ENCODE measurements at places on chromosomes 2 and 18. TPM values are rescaled to one million over a fixed set of nuclear protein-coding genes. Genes with fewer than 3 reads are reported as not detected.

Gene DLX1
- 0.18 TPM for total RNA-seq

- no peak for DNase-seq
Measured at GRCh38 chr2:199744260-199744659, 106.7 kb downstream of the FTCDNL1 start.

Gene AGXT
- 1.6 TPM for total RNA-seq

- DNase-seq: no peak
Measured at GRCh38 chr18:8660316-8660715, 45.0 kb upstream of the MTCL1 start.

GRCh38 chr2:191635333-191636234, 42.4 kb upstream of the NABP1 start:
- DNase-seq: no peak

Gene ANKRD62
- not detected for total RNA-seq

Gene CLEC4F
- not detected for total RNA-seq

GRCh38 chr2:163794635-163795034, 58.8 kb upstream of the FIGN start:
- no peak for DNase-seq

Gene VWA3B
- total RNA-seq: not detected

DNA sequence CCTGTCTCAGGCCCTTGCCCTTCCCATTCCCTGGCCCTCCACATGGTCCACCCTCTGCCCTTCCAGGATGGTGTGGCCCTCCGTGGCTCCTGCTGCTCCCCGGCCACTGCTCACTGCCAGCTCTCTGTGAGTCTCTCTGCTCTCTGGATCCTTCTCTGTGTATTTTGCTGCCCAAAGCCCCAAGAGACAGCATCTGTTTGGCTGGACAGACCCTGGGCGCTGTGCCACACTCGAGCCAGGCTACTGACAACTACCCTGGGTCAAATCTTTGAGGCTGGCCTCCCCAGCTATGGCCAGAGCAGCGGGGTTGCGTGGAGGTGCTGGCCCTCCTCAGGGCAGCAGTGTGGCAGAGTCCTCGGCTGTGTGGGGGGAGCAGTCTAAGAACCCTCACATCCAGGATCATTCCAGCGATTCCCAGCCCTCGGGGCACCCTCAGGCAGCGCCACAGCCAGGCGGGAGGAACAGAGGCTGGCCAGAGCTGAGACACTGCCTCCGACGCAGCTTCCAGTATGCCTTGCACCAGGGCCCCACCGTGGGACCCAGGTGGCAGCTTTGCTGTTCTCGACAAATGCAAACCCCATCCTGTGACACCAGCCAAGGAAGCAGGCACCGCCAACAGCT, 139.4 kb upstream of the GLI2 start:
- no peak for DNase-seq

- DNase-seq: no peak
Measured at GRCh38 chr2:149814049-149814448, 226.5 kb upstream of the MMADHC start.

DNA sequence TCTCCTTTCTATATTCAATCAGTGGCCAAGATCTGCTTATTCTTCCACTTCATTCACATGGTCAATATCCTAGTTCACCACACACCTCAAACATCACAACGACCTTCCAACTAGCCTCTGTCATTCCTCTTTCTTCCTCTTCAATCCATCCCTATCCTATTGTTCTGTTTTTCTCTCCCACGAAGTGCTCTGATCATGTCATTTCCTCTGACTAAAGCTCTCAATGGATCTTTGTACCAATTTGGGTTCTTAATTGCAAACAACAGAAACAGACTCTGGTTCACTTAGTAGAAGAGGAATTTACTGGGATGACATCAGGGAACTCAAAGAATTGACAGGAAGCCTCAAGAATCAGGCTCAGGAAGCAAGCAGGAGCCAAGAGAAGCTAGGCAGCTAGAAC, 23.5 kb downstream of the WNT10A start:
- DNase-seq: no peak

DNA sequence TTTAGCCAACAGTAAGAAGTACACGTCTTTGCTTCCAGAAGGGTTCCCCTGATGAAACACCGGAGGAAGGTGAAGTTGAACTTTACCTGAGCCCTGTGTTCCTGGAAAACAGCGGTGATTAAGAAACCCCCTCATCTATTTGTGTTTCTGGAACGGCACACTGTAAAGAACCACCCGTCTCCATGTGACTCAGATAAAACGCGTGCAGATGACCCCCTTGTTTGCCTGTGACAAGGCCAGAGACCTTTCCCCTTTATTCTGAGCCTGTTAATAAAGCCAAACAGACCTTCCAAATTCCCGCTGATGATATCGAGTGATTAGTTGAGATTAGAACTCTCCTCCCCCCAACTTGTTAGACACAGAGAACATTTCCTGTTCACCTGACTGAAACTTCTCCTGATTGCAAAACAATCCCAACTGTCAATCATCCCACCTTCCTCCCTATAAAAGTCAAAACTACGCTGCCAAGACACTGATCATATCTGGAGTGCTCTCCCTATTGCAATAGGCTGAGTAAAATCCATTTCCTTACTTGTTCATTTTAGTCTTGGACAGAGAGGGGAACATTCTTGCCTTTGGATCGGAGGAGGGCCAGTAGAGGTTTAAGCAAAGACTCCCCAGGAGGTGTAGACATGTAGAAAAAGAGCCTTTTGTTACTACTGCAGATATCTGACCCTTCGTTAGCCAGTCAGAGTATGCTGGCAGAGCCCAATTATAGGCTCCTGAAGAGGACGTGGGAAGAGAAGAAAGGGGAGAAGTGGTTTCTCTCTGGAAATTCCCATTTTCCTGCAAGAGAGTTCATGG, 914 bp upstream of the IWS1 start:
- DNase-seq: peak; percentile 91

Gene CXCR1
- total RNA-seq: not detected

- DNase-seq: peak; percentile 75
Measured at GRCh38 chr2:161946489-161947107, 127.4 kb downstream of the DPP4 start.

Gene CFAP65
- not detected for total RNA-seq

DNA sequence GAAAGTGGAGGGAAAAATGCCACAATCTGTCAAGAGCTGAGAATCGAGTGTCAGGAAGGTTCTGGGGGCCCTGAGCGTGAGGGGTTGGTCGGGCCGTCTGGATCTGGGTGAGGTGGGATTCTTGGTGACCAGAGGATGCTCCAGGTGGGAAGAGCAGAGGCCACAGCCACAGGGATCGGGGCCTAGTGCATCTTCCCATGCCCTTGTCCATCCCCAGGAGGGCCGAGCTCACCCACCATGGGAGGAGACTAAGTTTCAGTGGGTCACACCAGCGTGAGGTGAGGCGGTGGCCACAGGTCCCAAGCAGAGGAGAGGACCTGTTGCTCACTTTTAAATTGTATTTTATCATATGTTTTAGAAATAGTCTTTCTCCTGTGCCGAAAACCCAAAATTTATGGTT, 70.0 kb downstream of the TMEM18 start:
- no peak for DNase-seq

Gene SERPINB10
- not detected for total RNA-seq

- DNase-seq: peak; percentile 50
Measured at GRCh38 chr2:191637182-191638078, 40.5 kb upstream of the NABP1 start.

Gene HOXD4
- not detected for total RNA-seq

- no peak for DNase-seq
Measured at GRCh38 chr2:74063486-74063885, 78.8 kb downstream of the TET3 start.

Gene RAB1A
- total RNA-seq: 89.5 TPM

- no peak for DNase-seq
Measured at GRCh38 chr2:226001716-226002115, 602.2 kb downstream of the NYAP2 start.

Gene ATOH8
- 2.3 TPM for total RNA-seq

Gene SCN1A
- total RNA-seq: not detected

Gene IL1R1
- 0.61 TPM for total RNA-seq

GRCh38 chr2:152468899-152469692, 134.1 kb downstream of the FMNL2 start:
- no peak for DNase-seq

- DNase-seq: no peak
Measured at GRCh38 chr2:74332550-74333174, 10.6 kb downstream of the SLC4A5 start.

Gene ADGRF3
- total RNA-seq: 0.28 TPM

GRCh38 chr2:225031599-225031998, 10.7 kb downstream of the DOCK10 start:
- DNase-seq: no peak

DNA sequence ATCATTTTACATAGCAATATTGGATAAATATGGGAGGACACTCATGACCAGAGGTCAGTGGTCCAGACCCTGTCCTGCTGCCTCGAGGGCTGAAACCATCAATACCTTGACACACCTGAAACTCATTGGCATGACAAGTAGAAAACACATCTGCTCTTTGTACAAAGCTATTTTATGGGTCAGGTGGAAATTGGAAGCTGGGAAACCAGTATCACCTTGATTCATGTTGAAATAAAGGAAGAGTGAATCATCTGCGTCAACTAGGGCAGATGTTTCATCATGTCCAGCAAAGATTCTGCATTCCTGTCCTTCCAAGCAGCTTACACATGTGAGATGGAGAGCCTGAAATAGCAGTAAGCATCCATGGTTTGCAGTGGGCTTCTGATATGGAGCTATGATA, 80.0 kb upstream of the ERBB4 start:
- no peak for DNase-seq

Gene SERPINB4
- total RNA-seq: not detected

Gene SCN3A
- not detected for total RNA-seq

DNA sequence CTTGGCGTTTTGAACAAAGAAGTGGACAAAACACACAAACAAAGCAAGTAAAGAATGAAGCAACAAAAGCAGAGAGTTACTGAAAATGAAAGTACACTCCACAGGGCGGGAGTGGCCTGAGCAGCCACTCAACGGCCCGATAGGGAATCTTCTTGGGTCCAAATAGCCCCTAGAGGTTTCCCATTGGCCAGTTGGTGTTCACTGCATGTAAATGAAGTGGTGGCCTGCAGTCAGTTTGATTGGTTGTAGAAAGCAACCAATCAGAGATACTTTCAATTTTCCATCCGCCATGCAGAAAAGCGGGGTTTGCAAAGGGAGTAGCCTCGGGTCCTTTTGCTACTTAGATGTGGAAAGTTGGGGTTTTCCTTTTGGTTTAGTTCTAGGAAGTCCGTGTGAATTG, 31.6 kb downstream of the CYBRD1 start:
- DNase-seq: peak; percentile 73

DNA sequence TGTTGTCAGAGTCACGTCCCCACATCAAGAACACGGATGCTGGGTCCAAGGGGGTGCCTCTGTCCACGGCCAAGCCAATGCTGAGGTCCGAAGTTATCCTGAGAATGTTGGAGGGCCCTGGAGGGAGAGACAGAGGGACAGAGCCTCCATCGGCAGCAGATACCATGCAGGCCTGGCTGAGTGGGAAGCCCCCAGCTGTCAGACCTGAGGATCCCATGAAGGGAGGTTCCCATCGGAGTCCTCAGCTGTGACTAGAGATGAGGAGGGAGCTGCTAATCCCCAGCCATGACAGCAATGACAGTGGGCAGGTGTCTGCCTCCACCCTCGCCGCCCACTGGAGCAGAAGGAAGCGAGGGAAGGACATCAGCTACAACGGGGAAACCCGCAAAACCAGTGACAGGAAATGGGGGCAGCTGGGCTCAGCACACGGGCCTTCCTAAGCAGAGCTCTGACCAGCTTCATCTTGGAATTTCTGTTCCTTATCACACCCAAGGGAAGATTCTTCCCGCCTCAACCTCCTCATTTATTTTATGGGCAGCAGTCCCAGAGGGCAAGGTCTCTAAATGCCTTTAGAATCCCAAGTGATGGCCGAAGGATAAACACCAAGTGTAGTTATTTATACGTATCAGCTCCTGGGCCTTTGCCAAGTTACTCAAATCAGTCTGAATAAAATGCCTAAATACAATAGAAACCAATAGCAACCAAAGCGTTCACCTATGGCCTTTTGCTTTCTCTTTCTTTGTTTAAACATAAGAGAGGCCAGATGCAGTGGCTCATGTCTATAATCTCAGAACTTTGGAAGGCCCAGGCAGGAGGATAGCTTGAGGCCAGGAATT, 32.2 kb downstream of the FAM178B start:
- no peak for DNase-seq

GRCh38 chr2:111978452-111979170, 76.5 kb upstream of the TMEM87B start:
- DNase-seq: no peak

DNA sequence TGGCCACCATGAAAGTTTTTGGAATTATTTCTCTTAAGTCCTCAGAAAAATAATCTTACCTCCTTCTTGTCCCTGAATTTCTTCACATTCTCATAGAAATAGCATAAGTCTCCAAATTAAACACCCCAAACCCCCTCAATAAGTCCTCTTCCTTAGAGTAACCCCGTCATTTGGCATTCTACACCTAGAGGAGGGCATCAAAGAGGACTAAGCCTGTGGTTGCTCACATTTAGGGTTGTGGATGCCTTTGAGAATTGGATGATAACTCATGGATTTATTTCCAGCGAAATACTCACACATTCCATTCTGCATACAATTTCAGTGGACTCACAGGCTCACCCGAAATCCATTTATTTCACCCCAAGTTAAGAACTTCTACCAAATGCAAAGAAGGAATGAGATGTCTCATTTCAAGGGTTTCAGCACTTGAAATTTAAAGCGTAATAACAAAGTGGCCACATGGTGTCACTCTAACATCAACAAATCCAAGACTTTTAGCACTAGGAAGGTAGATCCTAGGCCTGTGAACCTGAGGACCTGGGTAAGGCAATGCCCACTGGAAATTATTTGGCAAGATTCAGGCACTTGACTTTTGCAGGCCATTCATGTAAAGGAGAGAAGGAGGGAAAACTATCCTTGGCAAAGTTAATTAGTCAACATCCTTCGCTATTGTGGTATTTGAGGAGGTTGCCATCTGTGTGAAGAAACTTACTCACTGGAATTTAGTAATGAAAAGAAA, 24.6 kb downstream of the DYTN start:
- peak; percentile 71 for DNase-seq

DNA sequence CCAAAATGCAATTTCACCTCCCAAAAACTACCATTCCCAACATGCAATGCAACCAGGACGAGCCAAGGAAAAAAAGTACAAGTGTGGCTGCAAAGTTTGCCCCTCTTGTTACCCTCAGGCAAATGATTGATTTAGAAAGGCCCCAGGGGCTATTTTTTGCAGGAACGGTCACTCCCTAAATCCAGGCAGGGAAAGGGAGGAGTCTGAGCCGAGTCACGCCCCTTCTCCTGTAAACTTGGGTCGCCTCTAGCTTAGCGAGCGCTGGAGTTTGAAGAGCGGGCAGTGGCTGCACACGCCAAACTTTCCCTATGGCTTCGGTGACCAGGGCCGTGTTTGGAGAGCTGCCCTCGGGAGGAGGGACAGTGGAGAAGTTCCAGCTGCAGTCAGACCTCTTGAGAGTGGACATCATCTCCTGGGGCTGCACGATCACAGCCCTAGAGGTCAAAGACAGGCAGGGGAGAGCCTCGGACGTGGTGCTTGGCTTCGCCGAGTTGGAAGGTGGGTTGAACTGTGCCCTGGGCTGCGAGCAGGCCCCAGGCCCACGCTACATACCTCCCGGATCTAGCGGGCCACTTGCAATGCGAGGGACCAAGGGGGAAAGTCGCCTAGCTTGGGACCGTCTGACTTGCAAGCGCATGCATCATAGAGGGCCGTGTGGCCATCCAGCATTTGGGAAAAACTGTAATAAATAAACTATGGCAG, at the start of gene GALM:
TSS of gene GALM (plus strand) at position 261 of the 702 bp plus-strand sequence. CDS start at position 309, 48 bp downstream.
- peak; percentile 85 for DNase-seq

Gene MAP3K20
- 17.4 TPM for total RNA-seq

Gene PROC
- total RNA-seq: 1.3 TPM

Gene LIPG
- 96.0 TPM for total RNA-seq

Gene PJVK
- 0.23 TPM for total RNA-seq
